ENCODE measurements at places on chromosomes 2 and 18.

GRCh38 chr2:190711069-190711468, 62.2 kb downstream of the NAB1 start:
- DNase-seq = no peak

GRCh38 chr2:229927817-229928321, 5.6 kb downstream of the FBXO36 start:
- no peak for DNase-seq

DNA sequence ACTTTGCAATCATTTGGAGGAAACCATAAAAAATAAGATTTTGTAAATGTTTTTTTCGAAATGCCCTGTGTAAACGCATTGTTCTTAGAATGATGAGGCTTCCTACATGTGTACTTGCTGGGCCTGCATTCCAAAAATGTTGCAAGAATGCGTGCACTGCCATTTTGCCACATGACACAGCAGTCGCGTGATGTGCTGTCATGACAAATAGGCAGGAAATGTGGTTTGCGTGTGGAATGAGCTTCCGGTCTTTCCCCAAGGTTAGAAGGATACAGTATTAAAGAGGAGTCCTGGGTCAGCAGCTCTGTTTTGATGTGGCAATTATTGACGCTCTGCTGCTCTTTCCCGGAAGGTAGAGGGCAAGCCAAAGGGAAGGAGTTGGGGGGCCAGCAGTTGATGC, 18.1 kb upstream of the SERPINB2 start:
- no peak for DNase-seq

DNA sequence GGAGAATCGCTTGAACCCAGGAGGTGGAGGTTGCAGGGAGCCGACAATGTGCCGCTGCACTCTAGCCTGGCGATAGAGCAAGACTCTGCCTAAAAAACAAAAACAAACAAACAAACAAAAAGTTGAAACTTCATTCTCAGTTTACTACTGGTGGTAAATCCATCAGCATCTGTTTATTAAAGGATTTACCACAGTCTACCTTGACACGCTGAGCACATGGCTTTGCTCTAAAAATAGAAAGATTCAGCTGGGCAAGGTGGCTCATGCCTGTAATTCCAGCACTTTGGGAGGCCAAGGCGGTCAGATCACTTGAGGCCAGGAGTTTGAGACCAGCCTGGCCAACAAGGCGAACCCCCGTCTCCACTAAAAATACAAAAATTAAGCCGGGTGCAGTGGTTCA, 201.3 kb downstream of the TGIF1 start:
- DNase-seq = no peak

DNA sequence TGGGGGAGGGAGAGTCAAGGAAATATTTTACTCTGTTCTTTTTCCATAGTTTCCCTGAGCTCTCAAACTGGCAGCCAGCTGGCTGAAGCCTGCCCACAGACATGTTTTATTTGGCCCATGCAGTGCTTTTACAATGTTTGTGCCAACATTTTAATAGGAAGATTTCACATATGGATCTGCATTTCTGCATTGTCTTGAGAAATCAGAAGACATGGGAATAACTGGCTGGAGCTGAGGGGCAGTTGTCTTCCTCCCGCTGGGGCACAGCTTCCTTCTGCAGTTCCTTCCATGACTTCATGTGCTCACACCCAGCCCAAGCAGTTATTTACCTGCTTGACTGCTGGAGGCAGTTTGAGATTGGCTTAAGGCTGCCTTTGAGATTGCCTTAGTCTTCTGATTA, 74.4 kb downstream of the PLCL1 start:
- no peak for DNase-seq

GRCh38 chr2:188297978-188298377, 6.3 kb downstream of the GULP1 start:
- no peak for DNase-seq

GRCh38 chr2:10003206-10004125, 39.9 kb upstream of the KLF11 start:
- no peak for DNase-seq

DNA sequence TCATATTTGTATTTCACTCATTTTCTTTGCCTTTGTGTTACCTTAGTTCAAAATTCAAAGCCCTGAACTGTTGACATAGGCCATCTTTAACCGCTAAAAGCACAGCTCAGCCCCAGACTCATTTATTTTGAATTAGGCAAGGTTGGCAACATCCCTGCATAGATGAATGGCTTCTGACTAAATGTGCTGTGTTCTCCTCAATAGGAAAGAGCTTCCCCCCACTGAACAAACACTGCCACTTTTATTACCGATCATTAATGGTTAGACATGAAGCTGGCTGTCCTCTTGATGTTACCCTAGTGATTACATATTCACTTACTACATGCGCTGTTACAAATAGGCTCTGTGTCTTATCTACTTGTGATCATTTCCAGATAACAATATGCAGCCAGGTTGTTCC, 170.7 kb downstream of the ADCYAP1 start:
- DNase-seq = no peak

DNA sequence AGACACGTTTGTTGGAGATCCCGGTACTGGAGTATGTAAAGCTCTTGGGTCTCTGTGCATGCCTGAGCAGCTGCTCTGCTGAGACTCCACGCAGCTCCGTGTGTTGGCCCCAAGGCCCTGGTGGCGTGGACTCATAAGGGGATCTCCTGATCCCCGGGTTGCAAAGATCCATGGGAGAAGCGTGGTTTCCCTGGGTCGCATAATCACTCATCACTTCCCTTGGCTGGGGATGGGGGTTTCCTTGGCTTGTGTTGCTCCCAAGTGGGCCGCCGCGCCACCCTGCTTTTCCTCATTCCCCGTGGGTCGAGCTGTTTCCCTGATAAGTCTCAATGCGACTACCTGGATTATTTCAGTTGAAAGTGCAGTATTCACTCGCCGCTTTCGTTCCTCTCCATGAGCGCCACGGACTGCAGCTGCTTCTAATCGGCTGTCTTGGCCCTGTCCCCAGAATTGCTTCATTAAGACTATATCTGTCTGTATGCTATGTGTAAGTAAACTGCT, 76.0 kb downstream of the EPC2 start:
- DNase-seq = no peak

GRCh38 chr2:105790461-105791149, 45.9 kb downstream of the NCK2 start:
- DNase-seq = no peak

DNA sequence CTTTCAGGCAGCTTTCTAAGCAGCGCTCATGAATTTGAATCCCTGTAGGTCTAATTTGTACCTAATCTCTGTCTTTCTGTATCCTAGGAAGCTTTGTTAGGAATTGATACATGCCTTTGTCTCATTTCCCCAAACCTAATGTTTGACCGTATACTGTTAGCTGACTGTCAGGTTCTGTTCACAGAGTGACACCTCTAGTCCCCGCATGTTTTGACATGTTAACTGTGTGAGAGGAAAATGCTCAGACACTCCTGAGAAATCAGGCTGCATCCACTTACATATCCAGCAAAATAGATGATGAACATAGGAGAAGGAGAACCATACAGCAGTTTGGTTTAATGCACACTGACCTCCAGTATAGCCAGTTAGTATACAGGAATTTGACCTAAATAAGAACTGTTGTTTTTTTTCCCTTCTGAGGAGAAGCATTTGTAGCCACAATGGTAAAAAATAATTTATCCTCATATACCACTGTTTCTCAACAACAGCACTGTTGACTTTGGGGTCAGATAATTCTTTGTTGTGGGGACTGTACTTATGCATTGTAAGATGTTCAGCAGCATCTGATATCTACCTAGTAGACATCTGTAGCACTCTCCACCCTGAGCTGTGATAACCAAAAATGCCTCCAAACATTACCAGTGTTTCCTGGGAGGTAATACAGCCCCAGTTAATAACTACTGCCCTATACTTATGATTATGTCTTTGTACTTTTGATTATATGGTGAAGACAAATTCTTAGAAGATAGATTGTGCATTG, 130.9 kb downstream of the NCOA1 start:
- DNase-seq = no peak

DNA sequence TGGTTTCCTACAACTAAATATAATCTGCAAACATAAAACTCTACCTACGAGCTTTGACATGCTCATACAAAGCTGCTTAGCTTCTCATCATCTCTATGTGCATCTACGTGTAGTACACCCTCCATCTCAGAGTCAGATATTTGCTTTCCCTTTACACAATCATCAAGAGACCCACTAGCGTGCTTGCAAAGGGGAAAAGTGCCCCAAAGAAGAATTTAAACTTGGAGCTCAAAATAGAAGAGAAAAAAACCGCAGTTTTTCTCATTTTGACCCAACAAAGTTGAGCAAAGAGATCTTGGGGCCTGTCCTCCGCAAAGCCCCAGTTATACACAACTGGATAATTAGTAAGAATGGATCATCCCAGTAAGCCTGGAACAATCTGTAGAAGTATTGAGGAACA, 104.1 kb downstream of the PAX3 start:
- DNase-seq = no peak

- no peak for DNase-seq
Observed at GRCh38 chr2:205366336-205367060, 315.8 kb upstream of the NRP2 start.

- DNase-seq = no peak
Observed at GRCh38 chr2:129754421-129754820, 225.0 kb upstream of the RAB6C start.

- DNase-seq = no peak
Observed at GRCh38 chr2:50335433-50335832, 696.5 kb downstream of the NRXN1 start.

- DNase-seq = peak; percentile 25
Observed at GRCh38 chr2:111702119-111702803, 181.7 kb downstream of the ANAPC1 start.

- DNase-seq = no peak
Observed at GRCh38 chr18:48050176-48050575, 119.7 kb upstream of the SMAD2 start.

- no peak for DNase-seq
Observed at GRCh38 chr2:148965623-148966437, 72.7 kb upstream of the LYPD6B start.

DNA sequence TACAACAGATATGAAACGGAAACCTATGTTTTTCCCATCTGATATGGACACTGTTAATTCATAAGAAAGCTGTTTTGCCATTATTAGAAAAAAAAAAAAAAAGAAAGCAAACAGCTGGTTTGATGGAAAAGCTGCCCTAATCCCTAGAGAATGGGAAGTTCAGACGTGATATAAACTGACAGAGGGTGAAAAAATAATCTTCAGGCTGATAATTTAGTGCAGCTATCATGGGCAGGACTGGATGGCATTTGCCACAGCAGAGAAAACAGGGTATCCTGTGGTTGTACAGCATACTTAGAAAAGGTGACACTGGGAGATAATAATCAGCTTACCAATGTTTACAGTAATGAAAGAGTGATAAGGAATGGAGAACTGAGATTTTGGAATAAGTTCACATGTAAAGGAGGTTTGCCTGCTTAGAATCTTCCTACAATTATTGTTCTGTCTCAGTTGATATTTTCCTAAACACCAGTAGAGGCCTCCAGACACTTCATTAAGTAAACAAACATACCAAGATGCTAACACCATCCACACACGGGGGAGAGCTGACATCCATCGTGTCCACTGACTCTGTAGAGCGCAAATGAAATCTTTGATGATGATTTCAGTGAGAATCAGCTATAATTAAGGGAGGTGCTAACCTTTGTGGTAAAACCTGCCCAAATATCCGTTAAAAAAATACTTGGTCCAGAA, 211.6 kb upstream of the MMADHC start:
- DNase-seq = no peak

GRCh38 chr2:236342951-236343350, 78.7 kb upstream of the ASB18 start:
- DNase-seq = no peak

Data from activated T-helper 9 cell treated with anti-CD3 and anti-CD28 coated beads, Interleukin-2, amount 50 U/mL, for 16 hours (primary cell).